ENCODE measurements at places on chromosomes 2 and 18. TPM values are rescaled to one million over a fixed set of nuclear protein-coding genes. Genes with fewer than 3 reads are reported as not detected.

DNA sequence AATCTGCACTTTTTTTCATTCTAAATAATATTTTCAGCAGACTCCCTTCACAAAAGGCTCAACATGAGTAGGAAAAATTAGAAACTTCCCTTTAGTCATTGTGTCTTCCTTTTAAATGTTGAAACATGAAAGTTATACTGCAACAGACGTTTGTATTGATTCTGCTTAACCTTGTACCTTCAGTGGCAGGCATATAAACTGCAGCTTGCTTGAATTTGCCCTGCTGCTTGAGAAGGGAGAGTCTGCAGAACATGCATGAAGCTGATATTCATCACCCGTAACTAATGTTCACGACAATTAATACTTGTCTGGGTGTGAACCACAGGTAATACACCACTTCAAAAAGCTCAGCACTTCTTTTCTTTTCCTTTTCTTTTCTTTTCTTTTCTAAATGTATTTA lies 294.7 kb upstream of the LRP1B start:
- no peaks in the 10 kb centered on the region for H3K27me3 ChIP-seq
- no peaks in the 10 kb centered on the region for H3K4me1 ChIP-seq
- no peak overlapping the region for H3K4me3 ChIP-seq

GRCh38 chr2:111069722-111070121 lies 51.0 kb upstream of the BCL2L11 start:
- H3K4me3 ChIP-seq = no peak overlapping the region
- no peaks in the 10 kb centered on the region for H3K36me3 ChIP-seq
- H3K4me1 ChIP-seq = no peaks in the 10 kb centered on the region
- peaks cover 33% of the 10 kb centered on the region for H3K27me3 ChIP-seq

GRCh38 chr2:241936457-241937133 lies 67.1 kb downstream of the RTP5 start:
- H3K4me3 ChIP-seq = no peak overlapping the region
- peaks cover 8% of the 10 kb centered on the region for H3K36me3 ChIP-seq
- DNase-seq = no peak
- no peaks in the 10 kb centered on the region for H3K27me3 ChIP-seq
- H3K27ac ChIP-seq = no peak overlapping the region

The CENPA gene
- 43.6 TPM for total RNA-seq

The C2orf80 gene
- total RNA-seq = not detected

The MAP2 gene
- 0.67 TPM for total RNA-seq

The STPG4 gene
- 0.27 TPM for total RNA-seq
